Thoracic aorta (tissue), 2 donors: ENCODE measurements at places on chromosomes 7 and 10.

GRCh38 chr10:114686013-114686412 lies 27.9 kb upstream of the ABLIM1 start:
- no peak for DNase-seq

- DNase-seq, result no peak
Measured at GRCh38 chr7:149882248-149883047, 8.7 kb downstream of the ATP6V0E2 start.

DNA sequence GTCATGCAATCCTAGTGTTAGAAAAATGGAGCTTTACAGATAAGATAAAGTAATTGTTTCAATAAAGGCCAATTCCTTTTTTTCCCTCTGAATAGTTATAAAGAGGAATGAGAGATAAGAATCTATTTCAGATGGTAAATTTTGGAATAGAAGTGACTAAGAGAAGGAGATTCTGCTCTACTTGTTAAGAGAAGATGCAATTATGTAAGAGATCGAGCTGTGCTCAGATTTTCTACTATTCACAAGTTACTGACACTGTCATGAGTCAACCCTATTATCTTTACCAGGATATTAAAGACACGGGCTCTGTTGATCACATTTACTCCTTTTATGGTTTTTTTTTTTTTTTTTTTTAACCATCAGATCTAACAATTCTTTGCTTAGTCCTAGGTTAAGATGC lies 511.3 kb downstream of the ARL4A start:
- DNase-seq, result no peak

DNA sequence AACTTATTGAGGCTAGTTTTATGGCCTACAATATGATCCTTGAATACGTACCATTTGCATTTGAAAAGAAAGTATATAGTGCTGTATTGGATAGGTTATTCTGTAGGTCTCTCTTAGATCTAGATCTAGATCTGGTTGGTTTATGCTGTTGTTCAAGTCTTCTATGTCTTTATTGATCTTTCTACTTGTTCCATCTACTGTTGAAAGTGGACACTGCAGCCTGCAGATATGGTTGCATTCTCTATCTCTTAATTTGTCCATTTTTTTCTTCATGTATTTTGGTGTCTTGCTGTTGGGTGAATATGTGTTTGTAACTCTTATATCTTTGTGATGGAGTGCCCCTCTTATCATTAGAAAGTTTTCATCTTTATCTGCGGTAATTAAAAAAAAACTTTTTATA lies 139.4 kb upstream of the PCDH15 start:
- no peak for DNase-seq

GRCh38 chr7:150953061-150953997 lies 24.8 kb downstream of the KCNH2 start:
- DNase-seq, result no peak

GRCh38 chr10:33067481-33067880 lies 109.5 kb upstream of the ITGB1 start:
- DNase-seq, result no peak

- DNase-seq, result no peak
Measured at GRCh38 chr10:132850896-132851295, 64.9 kb upstream of the NKX6-2 start.

- no peak for DNase-seq
Measured at GRCh38 chr10:71638064-71638821, 81.3 kb downstream of the C10orf105 start.

- no peak for DNase-seq
Measured at GRCh38 chr10:46198516-46198915, 88.3 kb upstream of the ANTXRL start.

GRCh38 chr7:74026406-74026902 lies 1.5 kb upstream of the ELN start:
- DNase-seq, result no peak

- DNase-seq, result no peak
Measured at GRCh38 chr7:23687011-23687410, 7.0 kb downstream of the FAM221A start.

GRCh38 chr10:129404091-129404490 lies 63.0 kb upstream of the MGMT start:
- DNase-seq, result no peak

- DNase-seq, result no peak
Measured at GRCh38 chr7:100476903-100477870, 1.8 kb downstream of the TSC22D4 start.

DNA sequence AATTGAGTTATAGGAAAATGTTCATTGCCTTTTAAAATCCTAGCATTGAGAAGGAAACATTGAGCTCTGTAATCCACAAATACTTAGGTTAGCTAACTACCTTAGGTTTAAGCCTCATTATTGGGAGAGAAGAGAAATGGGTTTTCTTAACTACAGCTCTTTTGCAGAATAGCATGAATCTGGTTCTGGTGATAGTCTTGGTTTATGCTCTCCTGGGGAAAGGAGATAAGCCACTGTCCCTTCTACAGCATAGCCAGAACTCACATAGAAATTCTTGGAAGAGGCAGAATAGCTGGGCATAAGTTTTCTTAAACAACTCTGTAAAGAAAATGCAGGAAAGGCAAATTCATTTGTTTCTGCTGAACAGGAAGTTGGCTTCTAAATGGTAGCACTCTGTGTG lies 378.6 kb upstream of the CHRM2 start:
- DNase-seq, result no peak

GRCh38 chr7:1151156-1151555 lies 8.8 kb downstream of the ZFAND2A start:
- DNase-seq, result no peak

DNA sequence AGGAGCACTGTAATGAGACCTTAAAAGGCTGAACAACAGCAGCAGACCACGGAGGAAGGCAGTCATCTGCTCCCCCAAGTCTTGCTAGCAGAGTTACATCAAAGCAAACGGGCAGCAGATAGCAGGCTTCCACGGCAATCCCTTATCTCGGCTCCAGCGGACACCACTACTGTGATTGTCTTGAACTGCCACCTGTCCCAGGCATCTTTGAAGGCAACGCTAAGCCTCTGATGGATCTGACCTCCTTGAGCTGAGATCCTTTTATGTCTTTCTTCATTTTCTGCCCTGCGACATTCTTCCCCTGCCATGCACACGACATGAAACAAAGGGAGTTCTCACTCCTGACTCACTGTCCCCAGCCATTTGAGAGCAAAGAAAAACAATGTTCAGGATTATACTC lies 111.7 kb downstream of the GLI3 start:
- DNase-seq, result no peak

DNA sequence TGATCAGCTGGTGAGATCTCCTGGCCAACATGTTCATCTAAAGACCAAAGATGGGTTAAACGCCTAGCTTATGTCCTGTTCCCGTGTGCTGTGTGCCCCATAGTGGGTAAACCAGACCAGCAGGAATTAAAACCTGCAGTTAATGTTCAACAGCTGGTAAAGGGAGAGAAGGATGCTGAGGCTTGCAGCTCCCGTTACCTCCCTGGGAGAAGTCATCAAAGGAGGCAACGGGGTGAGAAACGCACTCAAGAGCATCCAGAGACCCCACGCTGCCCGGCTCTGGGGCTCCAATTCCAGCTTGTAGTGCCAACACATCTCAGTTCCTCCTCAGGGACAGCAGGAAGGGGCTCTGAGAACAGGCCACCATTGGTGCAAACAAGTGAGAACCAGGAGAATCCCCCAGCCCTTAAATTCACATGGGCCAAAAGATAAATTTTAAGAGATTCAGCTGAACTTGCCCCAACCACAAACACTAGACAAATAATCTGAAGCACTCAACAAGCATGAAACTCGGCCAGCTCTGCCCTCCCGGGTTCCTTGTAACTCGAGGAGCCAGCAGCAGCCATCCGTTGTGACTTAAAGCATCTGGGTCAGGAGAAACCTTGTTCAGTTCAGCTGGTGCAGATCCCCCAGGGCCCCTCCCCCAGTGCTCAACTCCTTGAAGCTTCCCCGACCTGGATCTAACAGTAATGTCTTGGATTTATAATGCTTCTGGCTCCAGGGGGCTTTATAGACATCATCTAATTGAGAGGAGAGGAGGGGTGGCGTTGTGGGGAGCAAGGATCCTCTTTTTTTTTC lies 29.4 kb downstream of the FAM241B start:
- no peak for DNase-seq

- no peak for DNase-seq
Measured at GRCh38 chr10:5319863-5320262, 44.9 kb upstream of the UCN3 start.

DNA sequence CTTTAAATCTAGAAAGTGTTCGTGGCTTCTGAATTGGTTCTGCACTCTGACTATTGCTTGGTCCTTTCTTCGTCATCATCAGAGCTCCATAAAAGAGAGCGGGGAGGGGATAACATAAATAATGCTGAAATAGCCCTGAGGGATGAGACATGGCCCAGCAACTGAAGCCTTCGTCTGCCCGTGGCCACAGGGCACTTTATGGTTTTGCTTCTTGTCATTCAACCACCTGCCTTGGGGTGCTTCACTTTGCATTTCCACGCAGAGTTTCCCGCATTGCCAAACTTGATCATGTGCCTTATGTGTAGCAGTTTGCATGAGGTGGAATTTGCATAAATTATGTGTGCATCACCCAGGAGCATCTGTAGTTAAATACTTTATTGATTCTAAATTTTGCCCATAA lies 15.9 kb downstream of the GSTO2 start:
- no peak for DNase-seq

DNA sequence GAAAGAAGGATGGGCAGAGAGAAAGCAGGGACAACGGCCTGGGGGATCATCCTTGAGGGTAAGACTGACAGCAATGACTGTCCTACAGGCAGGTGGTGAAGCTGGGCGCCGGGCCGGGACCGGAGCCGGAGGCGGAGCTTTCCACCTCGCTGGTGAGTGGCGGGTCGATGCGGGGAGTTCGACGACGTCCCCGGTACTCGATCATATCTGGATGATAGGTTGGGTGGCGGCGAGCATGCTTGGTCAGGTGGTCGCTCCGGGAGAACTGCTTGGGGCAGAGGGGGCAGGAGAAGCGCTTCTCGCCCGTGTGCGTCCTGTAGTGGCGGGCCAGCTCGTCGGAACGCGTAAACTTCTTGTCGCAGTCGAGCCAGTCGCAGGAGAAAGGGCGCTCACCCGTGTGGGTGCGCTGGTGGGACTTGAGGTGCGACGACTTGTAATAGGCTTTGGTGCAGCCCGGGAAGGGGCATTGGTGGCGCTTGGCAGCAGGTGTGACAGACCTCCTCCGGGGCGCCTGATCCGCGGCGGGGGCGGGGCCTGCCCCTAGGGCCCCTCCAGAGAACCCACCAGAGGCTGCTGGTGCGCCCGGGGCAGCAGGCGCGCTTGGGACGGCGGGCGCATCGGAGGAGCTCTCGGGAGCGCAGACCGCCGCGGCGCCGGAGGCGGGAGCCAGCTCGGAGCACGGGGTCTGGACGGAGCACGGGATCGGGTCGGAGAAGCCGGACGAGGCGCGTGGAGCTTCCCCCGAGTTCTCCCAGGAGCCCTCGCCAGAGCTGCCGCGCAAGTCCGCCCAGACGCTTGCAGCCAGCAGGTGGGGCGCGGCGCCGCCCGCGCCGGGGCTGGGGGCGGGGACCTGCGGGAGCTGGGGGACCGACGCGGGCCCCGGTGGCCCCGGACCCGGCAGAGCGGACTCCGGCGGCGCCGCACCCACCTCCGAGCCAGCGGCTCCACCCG lies 752 bp downstream of the KLF14 start:
- no peak for DNase-seq

DNA sequence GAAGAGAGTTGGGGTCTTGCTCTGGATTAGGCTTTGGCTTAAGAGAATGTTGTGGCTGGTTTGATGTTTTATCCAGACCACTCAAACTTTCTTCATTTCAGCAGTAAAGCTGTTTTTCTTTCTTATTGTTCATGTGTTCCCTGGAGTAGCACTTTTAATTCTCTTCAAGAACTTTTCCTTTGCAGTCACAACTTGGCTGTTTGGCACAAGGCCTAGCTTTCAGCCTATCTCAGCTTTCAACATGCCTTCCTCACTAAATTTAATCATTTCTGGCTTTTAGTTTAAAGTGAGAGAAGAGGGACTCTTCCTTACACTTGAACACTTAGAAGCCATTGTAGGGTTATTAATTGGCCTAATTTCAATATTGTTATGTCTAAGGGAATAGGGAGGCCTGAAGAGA lies 18.1 kb downstream of the CCDC126 start:
- no peak for DNase-seq
